Fibroblast of upper back skin (primary cell): ENCODE measurements at places on chromosomes 2 and 18.
A peak's percentile ranks its signal among the peaks of the same experiment; 100 is the strongest.

DNA sequence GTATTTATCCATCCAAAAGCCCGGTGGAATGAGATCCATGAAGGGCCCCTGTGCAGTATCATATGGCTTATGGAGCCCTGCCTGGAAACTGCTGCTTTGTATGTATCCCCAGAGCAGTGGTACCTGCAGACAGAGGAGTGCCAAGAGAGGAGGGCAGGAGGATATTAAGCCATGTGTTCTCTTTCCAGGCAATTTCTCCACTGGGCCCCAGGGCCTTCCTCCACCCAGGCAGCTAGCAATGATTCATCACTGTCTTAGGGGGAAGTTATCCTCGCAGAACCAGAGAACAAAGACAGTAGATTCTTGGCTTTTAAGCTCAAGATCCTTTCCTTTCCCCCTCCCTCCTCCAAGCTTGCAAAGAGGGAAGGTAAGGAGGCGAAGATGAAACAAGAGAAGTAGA is 98.1 kb downstream of the LRRC30 start:
- DNase-seq = peak; percentile 20

DNA sequence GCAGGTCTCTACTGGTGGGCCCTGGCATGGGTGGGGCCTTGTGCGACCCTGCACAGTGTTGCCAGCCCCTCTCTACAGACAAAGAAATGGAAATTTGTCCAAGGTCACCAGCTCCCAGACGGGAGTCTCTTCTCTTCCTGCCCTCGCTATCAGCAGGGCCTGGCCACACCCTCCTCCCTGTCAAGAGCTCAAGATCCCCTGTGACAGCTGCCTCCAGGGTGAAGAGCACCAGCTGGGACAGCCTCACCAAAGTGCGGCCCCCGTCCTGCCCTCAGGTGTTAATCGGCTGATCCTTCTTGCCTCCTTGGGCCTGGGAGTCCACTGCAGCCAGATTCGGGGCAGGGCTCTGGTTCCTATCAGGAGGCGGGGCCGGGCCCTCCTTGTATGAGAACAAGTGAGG is 259.1 kb downstream of the TWIST2 start:
- no peak for DNase-seq

DNA sequence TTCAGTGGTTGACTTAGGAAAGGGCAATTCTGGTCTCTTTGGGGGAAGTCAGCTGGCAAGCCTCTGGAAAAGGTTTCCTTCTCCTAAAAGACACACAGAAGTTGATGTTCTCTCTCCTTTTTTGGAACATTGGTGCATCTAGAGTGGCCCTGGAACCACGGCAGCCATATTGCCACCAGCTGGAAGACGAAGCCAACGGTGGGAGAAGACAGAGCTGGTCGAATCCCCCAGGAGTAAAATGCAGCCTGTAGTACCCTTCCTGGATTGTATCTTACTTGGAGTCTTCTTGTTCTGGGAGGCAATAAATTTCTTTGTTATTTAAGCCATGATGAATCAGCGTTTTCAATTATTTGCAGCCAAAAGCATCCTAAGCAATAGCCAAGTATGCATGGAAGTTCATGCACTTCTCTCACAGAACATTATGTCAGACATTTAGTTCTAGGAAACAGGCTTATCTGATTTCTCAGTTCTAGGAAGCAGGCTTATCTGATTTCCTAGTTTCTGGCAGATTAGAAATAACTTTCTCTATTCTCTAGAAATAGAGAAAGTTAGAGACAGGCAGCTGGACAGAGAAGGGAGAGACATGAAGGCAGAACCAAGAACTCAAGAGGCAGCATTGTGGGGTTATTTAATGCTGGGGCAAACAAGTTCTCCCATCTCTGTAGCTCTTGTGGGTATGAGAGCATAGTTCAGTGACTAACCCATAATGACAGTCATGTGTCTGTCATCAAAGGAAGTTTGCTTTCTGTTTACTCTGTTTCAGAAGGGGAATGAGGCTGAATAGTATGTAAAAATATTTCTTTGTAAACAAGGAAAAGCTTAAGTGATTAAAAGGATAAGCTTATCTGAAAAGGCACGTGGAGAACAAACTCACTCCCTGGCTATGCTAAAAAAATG is 40.5 kb upstream of the NABP1 start:
- peak; percentile 78 for DNase-seq

DNA sequence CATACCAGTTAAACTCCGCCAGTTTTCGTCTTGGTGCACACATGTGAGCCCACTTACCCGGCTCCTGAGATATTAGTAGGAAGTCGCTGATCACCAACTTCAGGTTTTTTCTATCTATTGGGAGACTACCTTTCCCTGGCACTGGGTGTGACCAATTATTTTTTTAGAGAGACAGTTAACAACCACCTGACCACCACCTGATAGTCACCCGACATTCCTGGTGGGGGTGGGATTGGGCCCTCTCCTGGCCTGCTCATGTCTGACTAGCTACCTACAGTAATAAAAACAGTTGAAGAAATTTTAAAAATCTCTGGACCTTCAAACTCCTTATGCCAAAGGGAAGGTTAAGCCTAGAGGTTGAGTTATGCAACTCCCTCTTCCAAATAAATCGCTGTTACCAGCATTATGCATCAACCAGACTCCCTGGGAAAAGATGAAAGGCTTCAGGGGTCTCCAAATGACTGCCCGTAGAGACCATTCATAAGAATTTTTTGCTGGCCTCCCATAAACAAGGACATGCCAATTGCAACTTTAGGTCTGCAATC is 27.8 kb downstream of the CREG2 start:
- no peak for DNase-seq

DNA sequence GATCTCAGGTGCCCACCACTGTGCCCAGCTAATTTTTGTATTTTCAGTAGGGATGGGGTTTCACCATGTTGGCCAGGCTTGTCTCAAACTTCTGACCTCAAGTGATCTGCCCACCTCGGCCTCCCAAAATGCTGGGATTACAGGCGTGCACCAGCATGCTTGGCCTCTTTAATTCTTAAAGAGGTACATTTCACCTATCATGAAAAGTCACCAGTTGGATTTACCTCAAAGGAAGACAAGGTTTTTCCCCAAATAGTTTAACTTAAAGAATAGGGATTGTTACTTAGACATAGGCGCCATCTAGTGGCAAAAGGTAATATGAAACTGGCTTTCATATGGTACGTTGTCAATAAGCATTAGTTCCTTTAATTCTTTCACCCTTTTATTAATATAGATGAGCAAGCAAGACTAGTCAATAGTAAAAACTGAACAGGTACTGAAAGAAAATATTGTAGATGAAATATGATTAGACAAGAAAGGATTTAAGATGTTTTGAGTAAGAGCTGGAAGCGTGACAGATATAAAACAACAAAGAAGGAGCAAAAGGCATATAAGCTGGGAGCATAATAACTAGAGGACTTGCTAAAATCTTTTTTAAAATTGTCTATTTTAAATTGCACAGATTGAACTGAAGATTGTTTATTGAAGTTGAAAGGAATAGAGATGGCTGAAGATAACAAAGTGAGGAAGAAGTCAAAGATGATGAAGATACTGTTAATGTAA is 35.0 kb upstream of the PSMD14 start:
- peak; percentile 63 for DNase-seq

GRCh38 chr2:189086710-189087109 is 92.9 kb downstream of the COL5A2 start:
- peak; percentile 92 for DNase-seq

DNA sequence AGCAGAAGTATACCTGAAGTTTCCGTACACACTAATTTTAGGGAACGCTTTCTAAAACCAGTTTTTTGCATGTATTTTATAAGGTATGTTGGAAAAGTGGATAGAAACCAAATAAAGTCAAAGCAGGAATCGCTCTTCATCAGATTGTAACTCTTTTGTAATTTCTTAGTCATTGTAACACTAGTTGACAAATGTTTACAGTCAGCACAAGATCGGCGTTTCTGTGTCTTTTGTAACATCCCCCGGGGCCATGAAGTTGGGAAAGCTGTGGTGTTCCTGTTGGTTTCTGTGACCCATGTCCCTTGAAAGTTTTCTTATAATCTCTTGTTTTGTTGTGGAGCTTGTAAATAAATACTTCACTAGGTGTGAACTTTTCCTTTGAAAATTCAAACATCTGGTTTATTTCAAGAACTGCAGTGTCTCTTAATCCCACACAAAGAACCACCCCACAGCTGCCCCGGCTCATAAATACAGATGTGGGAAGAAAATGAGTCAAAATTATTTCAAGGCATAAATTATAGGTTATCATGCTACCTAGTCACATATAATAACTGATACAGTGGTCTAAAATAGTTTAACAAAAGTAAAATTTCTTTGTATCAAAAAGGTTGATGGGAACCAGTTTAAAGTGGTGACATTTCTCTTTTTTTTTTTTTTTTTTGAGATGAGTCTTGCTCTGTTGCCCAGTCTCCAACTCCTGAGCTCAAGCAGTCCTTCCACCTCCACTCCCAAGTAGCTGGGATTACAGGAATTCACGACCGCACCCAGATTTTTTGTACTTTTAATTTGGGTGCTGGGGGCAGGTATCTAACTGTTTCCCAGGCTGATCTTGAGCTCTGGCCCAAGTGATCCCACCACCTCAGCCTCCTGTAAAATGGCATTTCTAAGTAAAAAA is 751 bp upstream of the NMI start:
- DNase-seq = no peak

- no peak for DNase-seq
Observed at GRCh38 chr2:200725596-200725995, 86.1 kb upstream of the BZW1 start.

- no peak for DNase-seq
Observed at GRCh38 chr2:230912046-230912445, 13.0 kb downstream of the GPR55 start.

DNA sequence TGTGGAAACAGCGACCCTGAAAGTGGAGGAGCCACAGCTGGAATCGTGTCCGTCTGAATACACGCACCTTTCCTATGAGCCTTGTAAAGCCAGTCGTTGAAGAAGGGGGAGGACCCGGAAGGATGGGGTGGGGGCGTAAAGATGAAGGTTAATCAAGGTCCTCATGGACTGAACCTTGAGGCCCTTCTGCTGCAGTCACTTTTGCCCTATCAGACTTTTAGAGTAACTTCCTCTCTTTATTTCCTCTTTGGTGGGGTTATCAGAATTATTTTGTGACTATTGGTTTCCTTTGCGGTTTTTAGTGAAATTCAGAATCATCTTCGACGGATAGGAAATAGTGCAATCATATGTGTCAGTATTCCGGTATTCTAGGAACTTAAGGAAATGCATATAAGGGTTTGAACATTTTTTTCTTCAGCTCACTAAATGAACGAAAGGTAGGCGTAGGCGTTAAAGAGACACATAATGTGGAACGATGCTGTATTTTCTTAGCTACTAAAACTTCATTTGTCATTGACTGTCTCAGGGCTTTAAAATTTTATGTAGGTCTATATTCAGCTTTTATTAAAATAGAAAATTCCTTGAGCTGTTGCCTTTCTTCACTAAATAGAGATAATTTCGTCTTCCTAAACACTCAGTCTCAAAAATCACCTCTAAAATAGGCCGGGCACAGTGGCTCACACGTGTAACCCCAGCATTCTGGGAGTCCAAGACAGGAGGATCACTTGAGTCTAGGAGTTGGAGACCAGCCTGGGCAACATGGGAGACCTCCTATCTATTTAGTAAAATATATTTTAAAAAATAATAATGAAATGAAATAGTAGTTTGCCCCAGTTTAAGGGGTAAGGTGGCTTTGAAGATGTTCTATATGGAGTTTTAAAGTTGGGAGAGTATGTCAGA is 1.4 kb upstream of the YES1 start:
- DNase-seq = no peak

DNA sequence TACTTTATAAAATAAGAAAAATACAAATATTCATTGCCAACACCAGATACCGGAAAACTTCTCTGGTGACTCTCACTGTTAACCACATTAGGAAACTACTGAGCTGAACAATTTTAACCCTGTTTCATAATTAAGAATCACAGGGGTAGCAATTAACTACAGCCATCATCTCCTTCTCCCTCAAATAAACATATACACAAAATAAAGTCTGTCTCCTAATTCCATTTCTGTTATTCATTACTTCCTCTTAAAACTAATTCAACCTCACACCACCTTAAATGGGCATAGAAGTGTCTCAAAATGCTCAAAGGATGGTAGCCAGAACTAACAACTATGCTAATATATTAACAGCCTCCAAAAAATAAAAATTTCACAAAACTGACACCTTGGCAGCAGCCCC is 60.7 kb downstream of the ACVR1 start:
- DNase-seq = no peak

DNA sequence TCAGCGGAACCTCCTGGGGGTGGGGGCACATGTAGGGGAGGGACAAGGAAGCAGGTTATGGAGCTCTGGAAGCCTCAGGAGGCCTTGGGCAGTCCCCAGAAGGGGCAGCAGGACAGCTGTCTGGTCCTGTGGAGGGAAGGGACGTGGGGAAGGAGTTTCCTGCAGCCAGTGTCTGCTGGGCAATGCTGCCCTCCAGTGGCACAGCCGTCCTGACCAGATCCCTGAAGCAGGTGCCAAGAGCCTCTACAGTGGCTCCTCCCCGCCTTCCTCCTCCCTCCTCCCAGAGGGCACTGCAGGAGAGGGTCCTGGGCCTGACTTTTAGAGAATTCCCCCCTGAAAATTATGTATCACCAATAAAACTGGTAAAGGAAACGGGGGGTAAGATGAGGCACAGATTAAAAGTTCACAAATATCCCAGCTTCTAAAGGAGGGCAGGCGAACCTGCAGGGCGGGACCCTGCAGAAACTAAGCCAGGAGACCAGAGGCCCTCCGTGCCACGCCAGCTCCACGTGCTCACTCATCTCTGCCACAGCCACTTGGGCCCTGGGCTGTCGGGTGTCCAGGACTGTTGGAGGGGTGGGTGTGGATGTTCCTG is 258.5 kb downstream of the TWIST2 start:
- peak; percentile 56 for DNase-seq

GRCh38 chr2:45331410-45331786 is 279.7 kb downstream of the SRBD1 start:
- no peak for DNase-seq

DNA sequence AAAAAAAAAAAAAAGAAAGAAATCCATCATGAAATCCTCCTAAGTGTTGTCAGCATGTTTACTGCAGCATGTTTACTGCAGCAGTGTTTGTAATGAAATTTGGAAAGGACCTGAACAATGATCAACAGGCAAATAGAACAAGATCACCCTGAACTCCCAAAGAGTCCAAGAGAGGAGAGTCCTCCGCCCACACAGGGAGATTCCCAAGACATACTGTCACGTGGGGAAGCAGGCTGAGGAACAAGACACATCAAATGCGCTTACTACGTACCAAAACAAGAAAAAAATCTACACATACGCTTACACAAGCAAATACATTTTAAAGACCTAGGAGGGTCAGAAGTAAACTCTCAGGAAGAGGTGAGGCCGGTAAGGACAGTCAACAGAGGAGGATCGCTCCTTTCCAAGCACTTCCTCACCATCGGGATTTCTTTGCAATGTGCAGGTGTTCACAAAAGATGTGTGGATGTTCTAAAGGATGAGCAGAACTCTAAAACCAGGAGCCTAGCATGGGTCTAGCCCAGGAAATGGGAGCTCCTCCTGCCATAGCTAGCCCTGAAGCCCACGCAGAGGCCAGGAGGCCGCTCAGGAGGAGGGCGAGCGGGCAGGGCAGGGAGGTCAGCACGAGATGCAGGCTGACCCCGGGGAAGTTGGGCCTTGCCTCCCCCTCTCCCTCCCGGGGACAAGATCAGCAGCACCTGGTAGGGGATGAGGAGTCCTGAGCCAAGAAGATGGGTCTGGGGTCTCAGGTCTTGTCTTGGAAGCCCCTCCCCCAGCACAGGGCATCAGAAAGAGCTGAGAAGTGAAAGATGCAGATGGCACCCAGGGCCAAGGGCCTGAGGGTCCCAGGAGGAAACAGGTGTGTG is 66.4 kb downstream of the ZNF516 start:
- no peak for DNase-seq

GRCh38 chr2:120013597-120014223 is 833 bp downstream of the EPB41L5 start:
- DNase-seq = no peak
